GM19239 (cell line): ENCODE measurements at places on chromosomes 5 and 9.

DNA sequence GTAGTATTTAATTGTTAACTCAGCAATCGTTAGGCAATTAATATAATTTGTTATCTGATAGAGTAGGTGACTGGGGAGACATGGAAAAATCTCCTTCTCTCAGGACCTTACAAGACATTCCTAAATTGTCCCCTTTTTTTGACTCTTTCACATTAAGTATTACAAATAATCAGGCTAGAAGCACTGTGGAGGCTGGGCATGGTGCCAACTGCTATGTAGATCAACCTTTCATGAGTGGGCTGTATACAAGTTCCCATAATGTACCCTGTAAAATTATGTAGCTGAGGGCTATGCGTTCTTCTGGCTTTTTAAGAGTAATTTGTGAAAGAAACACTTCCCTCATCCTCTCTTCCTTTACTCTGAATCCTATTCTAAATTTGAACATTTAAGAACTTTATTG is 140.2 kb downstream of the NFIB start:
- no peak for DNase-seq

- DNase-seq: no peak
These were observed 109.0 kb upstream of the PCAT7 start for GRCh38 chr9:94445863-94446262.

DNA sequence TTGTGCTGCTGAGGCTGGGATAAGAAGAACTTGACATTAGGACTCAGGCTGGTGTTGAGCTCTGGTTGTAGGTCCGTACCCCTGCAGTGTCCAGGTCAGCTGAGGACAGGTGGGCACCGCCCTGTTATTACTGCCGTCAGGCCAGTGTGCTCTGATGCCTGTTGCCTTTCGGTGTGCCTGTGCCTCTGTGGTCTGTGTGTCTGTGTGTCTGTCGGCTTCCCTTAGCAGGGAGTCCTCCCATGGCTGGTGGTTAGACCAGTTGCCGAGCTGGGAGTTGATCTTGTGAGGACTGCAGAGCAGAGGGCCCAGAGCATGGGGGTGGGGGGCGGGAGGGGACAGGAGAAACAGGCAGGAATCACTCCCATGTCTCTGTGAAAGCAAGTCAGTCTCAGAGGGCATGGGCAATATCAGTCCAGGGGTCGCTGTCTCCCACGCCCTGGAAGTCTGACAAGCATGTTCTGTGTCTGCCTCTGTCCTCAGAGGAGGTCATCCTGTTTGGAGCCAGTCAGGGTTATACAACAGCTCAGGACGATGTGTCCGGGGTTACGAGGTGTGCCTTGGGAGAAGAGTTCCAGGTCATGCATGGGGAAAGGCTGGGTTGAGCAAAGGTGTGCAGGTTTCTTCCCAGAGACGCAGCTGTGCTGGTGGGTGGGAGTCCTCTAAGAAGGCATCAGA is 67.3 kb upstream of the GARNL3 start:
- no peak for DNase-seq

GRCh38 chr9:72812559-72813111 is 140.2 kb downstream of the ALDH1A1 start:
- DNase-seq: no peak

DNA sequence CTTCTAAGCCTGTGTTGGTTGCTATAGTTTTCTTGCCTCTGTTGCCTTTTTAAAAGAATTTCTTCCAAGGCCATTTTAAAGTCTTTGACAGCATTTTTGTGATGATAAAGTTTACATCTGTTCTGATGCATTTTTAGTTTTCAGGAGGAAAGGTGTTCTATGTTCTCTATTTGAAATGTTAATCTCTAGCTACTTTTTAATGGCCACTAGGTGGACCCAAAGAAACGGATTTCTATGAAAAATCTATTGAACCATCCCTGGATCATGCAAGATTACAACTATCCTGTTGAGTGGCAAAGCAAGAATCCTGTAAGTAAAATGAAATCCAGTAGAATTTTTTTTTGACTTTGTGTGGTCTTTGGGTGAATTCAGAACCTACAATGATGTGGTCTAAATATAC is 60.2 kb downstream of the MELK start:
- no peak for DNase-seq

- no peak for DNase-seq
These were observed 7.3 kb upstream of the RAI14 start for GRCh38 chr5:34648840-34649158.

GRCh38 chr9:115396071-115396529 is 278.1 kb upstream of the TNC start:
- no peak for DNase-seq

DNA sequence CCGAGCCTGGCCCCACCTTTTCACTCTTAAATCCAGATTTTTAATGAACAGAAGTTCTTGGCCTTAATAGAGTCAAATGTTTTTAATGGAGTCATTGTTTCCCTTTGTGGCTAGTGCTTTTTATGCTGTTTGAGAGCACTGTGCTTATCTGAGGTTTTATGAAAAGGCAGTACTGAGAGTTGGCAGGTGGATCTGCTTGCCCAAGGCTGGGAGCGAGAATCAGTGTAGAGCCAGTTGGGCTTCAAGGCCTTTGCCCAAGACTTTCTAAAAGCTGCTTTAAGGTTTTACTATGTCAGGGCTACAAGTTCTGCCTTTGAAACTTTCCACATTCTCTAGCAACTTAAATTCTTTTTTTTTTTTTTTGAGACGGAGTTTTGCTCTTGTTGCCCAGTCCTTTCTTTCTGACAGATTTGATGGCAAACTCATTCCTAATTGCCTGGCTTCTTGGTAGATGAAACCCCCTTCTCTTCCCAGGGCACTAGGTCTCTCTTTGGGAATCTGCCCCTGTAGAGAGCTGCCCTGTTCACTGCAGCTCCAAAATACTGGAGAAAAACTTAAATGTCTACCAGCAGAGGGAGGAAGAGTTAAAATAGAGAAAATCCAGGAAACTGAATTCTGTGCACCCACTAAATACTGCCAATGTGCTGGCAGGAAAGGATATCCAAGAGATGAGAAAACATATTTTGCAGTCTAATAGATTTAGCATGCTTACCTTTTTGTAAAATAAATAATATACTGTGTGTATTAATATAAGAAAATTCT is 36.9 kb upstream of the CDK20 start:
- no peak for DNase-seq

GRCh38 chr9:131049829-131050715 is 41.1 kb downstream of the LAMC3 start:
- no peak for DNase-seq

- DNase-seq: no peak
These were observed 256.2 kb downstream of the MAN2A1 start for GRCh38 chr5:109945723-109946480.

GRCh38 chr5:147286296-147286695 is 51.5 kb downstream of the STK32A start:
- no peak for DNase-seq

DNA sequence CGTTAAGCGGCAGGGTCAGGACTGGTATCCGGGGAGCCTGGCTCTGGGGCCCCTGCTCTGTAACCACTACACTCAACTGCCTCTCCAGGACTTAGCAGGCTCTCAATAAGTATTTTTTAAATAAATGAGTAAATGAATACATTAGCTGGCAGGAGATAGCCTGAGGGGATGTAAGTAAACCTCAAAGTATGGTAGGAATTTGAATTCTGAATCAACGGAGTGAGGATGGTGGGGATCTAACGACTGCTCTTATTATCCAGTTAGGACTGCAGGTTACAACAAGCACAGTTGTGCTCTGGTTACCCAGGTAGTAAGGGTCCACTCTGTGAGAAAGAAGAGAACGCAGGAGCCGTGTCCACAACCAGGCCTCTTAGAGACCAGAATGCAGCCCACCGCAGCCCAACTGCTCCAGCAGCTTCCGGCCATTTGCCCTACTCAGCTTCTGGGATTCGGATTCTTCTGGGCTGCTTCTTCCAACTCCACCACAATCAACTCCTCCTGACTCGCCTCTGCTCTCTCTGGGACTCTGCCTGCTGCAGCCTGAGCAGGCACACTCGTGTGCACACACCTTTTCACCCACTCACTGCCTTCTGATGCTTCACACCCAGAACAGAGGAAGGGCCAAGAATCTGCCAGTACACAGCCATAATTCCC is 52.6 kb downstream of the MED27 start:
- no peak for DNase-seq

- peak; percentile 47 for DNase-seq
These were observed 62.9 kb upstream of the PPARGC1B start for GRCh38 chr5:149667084-149667828.

DNA sequence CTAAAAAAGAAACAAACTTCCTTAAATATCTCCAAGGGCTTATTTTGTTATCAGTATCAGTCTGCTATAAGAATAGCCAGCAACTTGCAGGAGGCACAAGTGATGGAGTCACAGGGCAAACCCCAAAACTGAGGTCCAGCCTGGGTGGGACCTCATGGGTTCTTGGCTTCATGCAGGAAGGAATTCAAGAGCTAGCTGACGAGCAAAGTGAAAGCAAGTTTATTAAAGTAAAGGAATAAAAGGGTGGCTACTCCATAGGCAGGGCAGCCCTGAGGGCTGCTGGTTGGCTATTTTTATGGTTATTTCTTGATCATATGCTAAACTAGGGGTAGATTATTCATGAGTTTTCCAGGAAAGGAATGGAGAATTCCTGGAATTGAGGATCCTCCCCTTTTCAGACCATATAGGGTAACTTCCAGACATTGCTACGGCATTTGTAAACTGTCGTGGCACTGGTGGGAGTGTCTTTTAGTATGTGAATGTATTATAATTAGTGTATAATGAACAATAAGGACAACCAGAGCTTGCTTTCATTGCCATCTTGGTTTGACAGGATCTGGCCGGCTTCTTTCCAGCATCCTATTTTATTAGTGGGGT is 231.9 kb downstream of the ADAMTSL1 start:
- DNase-seq: no peak

DNA sequence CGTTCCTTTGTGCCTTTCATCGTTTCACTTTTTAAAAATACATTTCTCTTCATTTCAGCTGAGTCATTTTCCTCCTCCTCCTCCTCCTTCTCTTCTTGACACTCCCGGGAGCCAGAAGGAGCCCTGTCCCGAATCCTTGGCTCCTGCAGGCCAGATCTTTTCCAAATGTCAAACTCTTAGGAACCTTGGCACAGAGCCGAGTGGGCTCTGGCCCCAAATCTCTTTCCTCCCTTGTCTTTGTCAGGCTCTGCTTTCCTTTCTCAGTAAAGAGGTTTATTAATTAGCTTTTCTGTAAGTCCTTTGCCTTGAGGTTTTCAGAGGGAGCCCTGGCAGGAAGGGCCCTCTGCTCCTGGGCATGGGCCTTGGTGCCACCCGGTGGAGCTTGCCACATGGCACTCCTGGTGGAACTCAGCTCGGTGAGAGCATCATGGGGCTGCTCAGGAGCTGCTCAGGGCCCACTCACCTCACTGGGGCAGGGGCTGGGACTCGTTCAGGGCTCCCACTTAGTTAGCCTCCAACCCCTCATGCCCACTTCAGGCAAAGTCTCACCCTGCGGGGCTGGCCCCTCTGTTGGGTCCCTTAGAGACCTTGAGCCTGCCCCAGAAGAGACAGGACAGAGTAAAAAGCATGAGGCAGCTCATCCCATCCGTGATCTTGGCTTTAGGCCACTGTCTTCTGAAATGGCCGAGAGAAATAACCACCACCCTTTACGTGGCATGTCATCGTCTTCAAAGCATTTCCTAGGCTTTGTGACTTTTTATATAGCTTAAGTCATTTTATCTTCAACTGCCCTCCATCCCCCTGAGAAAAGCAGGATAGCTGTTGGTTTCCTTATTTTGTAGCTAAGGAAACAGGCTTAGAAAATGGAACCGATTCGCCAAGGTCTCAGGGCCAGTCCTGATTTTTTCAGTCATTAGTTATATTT is 17.1 kb downstream of the STC2 start:
- DNase-seq: no peak

DNA sequence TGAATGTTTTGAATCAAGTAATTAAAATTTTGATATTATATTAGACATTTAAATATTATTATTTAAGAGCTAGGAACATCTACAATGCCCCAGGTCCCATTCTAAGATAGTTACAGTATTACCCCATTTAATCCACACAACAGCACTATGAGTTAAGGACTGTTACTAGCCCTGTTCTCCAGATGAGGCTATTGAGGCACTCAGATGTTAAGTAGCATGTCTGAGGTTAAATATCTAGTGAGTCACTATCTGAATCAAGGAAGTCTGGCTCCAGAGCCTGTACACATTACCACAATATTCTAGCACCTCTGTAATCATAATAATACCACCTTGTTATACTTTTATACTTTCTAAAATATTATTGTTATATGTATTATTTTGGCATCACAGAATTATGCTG is 304.6 kb downstream of the PDE4D start:
- no peak for DNase-seq

GRCh38 chr5:98872674-98873073 is 56.1 kb downstream of the CHD1 start:
- no peak for DNase-seq

- no peak for DNase-seq
These were observed 22.2 kb downstream of the IL4 start for GRCh38 chr5:132695956-132696355.

DNA sequence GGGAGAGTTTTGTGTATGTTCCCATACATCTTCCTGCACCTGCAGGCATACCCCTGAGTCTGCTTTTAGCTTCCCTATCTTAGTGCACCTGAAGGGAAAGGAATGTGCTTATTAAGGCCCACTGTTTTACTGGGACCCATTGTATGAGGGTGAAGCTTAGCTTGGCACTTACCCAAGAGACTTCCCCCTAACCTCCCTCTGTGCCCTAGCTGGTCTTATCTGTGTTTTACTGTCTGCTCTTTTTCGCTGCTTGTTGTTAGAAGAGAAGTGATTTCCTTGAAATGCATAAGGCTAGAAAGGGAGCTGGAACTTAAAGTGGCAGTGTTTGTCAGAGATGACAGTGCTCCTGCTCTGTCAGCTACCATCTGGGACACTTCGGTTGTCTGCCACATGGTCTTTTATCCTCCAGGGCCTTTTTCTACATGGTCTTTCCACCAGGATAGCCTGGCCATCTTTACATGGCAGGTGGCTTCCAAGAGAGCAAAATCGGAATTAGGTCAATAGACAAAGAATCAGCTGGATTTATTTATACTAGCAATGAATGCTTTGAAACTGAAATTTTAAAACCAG is 122.5 kb upstream of the SLC44A1 start:
- DNase-seq: no peak

- DNase-seq: no peak
These were observed 10.5 kb upstream of the EPB41L4B start for GRCh38 chr9:109331353-109331752.

DNA sequence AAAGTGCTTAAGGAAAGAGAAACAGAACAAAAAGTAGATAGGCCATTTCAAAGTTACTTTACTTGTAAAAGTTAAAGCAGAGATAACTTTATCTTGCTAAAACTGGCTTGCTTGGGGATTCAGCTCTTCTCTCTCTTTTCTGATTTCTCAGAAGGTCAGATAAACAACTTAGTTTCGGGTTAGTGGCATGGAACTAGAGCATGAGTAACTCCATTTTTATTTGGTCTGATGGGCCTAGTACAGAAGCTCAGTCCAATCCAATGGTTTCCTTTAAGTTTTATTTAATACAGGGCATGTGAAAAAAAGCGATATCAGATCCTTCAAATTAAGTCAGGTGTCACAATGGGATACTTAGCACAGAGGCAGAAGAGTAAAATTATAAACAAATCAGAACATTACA is 18.8 kb upstream of the GPBP1 start:
- DNase-seq: no peak
